ENCODE measurements at places on chromosomes 6 and 20.

- no peak for DNase-seq
Observed at GRCh38 chr20:61803416-61803914, 262.2 kb downstream of the TAF4 start.

DNA sequence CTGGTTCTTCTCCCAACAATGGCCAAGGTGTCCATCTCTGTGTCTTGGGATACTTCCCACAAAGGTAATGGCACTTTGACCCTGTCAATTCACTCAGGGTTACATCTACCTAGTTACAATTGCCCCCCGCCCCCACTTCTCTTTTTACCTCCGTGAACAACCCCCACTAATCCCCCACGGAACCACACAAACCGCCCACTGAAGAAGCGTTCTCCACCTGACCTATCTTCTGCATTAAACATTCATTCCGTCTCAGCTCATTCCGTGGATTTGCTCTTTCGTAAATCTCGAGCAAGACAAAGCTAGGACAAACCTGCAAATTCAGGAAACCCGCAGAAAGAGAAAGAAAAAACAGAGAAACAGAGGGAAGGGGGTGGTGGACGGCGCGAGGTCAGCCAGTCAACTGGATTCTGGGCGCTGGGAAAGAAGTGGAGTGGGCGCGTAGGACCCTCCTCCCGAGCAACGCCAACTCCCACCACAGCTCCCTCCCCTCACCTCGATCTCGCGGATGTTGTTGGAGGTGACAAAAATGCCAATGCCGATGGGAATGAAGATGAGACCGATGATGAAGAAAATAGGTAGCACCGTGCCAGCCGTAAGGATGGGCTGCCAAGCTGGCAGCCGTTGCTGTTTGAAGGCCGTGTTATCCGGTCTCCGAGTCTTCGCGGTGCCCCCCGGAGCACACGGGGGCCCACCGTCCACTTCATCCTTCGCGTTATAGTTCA lies 523 bp downstream of the TMEM30A start:
- no peak for DNase-seq

DNA sequence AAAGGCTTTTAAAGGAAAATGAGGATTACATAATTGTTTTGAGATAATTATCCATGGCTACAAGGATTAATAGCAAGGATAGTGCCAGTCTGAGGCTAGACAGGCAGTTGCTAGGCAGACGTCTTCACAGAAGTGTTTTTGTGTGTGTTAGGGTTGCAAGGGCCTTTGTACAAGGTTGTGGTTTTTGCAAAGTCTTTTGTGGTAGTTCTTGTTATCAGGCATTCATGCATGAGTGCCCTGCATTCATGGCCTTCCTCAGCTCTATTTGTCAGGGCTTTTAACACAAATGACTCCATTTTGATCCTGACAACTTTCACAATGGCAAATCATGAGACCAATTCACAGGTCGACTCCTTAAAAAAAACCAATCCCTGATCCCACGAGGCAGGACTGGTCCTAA lies 68.1 kb upstream of the TXNDC5 start:
- no peak for DNase-seq

DNA sequence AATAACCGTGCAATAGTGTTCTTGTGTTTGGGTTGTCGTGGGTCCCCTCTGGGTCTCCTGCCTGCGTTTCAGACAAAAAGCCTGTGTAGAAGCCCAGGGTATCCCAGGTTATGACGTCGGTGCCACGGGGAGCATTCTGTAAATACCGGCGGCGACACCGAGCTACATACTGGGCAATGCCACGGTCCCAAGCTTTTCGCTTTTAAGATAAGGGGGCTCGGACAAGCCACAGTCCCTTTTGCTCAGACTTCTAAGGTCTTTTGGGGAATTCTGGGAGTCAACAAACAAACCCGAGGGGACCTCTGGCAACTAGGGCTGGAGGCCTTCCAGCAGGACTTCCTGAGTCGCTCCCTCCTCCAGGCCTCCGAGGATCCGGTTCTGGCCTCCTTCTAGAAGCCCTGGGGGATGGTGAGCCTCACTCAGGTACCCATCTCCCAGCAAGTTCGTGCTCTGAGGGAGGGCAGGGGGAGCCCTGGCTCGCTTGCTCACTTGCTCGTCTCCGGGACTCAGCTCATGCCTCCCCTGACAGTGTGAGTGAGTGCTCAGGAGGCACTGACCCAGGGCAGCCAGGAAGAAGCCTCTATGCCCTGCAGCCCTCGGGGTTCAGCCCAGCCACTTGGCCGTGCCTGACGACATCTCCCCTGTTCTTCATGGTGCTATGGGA lies 62.4 kb upstream of the MRPS10 start:
- no peak for DNase-seq

DNA sequence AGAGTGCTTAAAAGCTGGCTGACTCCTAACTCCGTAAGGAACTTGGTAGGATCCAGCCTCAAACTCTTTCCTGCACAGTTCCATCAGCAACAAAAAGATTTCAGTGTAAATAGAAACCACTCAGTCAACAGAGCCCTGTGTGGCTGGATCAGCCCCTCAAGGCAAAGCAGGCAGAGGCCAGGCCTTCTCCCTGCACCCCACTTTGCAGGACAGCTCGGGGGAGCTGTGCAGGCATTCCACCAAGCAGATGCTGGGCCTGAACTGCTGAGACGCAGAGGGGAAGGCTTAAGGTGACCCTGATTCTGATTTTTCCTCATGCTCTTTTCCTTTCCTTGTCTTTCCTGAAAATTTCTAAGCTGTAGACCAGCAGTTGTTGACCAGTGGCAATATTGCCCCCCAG lies 91.5 kb downstream of the NFATC2 start:
- DNase-seq, result no peak

GRCh38 chr6:48985025-48985424 lies 478.0 kb downstream of the MMUT start:
- no peak for DNase-seq

- DNase-seq, result no peak
Observed at GRCh38 chr20:24690408-24690807, 221.0 kb downstream of the SYNDIG1 start.

- no peak for DNase-seq
Observed at GRCh38 chr20:32621071-32621890, 36.1 kb upstream of the NOL4L start.

GRCh38 chr6:88166493-88167351 lies 575 bp upstream of the CNR1 start:
- DNase-seq, result no peak

GRCh38 chr20:41870869-41871462 lies 252.8 kb upstream of the CHD6 start:
- no peak for DNase-seq

GRCh38 chr6:145262771-145263170 lies 472.5 kb downstream of the EPM2A start:
- DNase-seq, result no peak

DNA sequence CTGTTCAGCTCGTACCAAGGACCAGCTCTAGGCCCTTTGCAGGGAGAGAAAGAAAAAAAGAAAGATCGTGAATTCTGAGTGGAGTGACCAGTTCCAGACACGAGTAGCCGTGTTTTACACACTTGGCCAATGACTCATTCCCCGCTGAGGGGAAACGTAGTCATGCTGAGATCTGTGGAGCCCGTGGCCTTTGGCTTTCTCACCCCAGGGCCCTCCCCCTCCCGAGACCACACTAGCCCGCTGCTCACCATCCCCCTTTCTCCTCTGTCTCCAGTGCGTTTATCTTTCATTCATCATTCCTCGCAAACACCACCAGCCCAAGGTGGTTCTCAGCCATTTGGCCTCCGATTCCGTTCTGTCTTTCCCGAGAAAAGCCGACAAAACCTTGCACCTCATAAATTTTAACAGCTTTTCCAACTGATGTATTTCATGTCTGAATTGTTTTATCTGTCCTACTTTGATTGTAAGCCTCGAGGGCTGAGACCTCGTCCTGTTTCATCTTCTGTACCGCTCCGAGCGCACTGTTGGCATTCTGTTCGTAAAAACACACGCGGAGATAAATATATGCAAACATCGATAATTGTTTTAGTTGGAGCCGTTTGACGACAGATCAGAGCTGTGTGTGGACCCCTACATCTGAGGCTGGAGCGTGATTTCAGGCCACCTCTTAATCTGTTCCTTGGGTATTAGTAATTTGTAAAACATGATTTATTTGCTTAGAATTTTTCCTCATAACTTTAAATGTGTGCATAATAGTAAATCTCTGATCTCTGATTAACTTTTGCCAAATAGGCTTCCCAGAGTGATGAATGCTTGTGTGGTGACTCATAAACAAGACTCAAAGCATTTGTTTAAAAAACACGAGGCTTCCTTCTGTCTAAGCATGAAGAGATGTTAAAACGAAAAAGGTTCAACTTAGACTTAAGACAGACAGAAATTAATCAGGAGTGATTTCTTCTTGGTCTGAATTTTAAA lies 336.6 kb downstream of the CDH4 start:
- DNase-seq, result no peak

DNA sequence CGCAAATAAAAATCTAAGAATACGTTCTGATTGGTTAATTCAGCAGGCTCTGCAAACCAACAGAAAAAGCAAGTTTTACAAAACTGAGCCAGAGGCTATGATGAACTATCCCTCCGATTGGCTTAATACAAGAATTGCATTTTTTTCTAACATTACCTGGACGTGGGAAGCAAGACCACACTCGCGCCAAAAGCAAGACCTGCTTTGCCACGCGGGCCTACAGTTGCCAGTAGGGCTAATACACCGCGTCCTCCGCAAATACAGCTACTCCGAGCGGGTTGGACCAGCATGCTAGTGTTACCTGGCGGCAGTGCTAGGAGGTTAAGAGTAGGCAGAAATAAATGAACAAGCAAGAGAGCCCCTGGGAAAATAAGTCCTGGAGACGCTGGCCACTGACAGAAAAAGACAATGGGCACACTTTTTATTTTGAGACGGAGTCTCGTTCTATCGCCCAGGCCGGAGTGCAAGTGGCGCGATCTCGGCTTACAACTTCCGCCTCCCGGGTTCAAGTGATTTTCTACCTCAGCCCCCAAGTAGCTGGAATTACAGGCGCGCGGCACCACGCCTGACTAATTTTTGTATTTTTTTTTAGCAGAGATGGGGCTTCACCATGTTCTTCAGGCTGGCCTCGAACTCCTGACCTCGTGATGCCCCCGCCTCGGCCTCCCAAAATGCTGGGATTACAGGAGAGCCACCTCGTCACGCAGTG lies 131.9 kb upstream of the BTN3A2 start:
- no peak for DNase-seq

DNA sequence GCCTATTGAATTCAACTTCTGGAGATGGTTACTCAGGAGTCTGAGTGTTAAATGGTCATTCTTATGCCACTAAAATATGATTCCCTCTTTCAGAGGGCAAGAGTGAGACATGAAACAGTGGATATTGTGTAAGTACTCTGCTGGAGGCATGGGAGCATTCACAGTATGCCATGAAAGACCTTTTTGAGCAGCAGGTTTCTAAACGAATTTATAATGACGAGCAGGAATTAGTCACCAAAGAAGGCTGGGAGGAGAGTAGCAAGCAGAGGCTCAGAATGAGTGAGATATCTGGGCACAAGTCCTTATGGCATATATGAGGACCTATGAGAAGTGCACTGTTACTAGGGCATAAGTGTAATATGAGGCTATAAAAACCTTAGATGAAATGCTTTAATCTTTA lies 10.9 kb upstream of the MYB start:
- no peak for DNase-seq

- DNase-seq, result no peak
Observed at GRCh38 chr6:12602951-12603672, 113.5 kb upstream of the PHACTR1 start.

GRCh38 chr6:83954371-83954770 lies 79.2 kb upstream of the MRAP2 start:
- DNase-seq, result no peak

DNA sequence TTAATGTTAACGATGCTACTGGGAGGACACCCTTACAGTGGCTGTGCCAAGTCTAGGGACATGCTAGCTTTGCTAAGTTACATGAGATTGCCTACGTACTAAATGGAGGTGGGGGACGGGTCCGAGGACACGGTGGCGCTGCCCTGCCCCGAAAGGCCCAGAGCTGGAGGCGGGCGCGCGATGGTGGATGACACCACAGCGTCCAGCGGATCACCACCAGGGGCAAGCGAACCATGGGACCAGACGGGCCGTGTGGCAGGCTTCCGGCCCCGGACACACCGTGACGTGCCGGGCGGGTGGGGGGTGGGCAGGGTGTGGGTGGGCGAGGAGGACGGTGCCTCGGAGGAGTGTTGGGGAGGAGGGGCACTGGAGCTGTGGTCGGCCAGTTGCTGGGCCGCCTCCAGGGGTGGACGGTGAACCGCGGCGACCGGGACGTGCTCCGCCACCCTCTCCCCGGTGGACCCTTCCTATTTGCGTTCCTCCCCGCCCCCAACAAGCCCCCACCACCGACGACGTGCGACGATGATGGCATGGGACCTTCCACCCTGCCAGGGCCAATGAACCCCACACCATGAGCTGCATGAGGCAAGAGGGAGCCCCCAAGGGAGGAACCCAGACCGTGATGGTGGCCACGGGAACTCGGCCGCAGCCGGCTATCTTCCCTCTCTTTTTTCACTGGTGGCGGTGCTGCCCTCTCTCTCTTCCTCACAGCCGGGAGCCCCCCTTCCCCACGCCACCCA lies 773.3 kb upstream of the DEFB115 start:
- no peak for DNase-seq

- no peak for DNase-seq
Observed at GRCh38 chr6:20998748-20999448, 464.6 kb downstream of the CDKAL1 start.

- DNase-seq, result no peak
Observed at GRCh38 chr6:160102399-160102798, 19.2 kb upstream of the SLC22A1 start.

DNA sequence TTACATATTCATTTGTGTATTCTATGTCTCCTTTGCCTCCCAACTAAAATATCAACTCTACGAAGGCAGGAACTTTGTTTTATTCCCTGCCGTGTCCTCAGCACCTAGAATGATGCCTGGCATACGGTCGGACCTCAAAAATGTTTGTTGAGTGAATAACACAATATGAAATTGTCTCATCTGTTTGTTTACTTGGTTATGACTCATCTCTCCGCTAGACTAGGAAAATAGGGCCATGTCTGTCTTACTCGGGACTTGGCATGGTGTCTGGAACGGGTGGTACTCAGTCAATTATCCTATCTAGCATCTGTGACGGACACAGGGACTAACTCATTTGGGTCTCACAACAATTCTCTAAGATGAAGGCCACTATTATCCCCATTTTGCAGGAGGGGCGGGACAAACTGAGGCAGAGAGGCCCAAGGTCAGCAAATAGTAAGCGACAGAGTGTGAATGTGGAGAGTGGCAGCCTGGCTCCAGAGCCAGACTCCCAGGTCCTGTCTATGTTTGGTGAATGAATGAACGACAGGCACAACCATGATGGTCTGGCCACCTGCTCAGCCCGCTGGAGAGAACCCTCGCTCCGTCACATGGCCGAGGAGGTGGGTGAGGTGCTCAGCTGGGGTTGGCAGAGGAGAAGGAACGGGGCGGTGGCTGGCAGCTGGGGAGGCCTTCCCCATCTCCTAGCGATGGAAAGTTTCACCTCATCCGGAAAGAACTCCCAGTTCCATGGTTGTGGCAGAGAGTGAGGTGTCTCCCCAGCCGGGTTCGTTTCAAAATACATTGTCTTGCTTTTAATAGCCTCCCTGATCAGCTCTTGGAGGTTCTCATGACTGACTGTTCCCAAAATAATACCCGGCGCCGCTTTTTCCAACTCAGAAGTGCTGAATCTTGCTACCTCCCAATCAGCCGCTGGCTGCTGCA lies 27.6 kb upstream of the NFATC2 start:
- DNase-seq, result no peak

Data from SIG-M5 (cell line).